ENCODE measurements at places on chromosomes 16 and 17.

DNA sequence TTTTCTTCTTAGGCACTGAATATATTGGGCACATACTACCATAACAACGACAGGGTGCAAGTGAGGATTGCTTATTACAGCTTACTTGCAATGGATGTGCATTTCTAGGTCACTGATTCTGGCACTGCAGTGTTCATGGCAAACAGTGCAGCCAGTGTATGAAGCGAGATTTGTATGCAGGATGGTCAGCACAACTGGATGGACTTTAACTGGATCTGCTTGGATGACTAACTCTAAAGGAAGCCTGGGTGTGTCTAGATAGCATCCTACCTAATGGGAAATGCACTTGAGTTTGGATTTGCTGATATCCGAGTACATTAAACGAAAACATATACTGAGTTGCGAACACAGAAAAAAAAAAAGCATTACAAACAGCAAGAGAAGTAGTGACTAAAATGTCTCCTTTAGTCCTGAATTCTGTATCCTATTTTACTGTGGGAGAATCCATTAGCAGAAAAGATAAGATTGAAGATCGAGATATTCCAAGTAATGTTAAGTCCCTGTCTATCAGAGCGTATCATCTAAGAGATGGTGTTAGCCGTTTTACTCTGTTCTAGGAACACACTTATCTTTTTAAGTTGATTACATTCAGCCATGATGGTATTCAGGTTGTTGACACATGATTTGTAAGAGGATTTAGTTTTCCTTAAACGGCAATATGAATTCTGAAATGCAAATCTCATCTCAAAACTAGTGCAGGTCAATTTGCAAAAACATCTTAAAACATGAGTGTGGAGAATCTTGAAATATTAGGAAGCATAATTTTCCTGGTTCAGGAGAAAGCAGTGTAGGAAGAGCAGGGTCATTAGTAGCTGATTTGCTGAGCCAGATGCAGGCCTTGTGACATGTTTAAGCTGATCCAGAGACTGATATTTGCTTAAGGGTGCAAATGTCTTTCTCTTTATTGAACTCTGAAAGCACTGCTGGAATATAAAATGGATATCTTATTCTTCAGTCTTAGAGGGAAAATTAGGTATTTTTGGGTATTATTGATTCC, 142.6 kb upstream of the CPHXL start:
- no peak for DNase-seq

DNA sequence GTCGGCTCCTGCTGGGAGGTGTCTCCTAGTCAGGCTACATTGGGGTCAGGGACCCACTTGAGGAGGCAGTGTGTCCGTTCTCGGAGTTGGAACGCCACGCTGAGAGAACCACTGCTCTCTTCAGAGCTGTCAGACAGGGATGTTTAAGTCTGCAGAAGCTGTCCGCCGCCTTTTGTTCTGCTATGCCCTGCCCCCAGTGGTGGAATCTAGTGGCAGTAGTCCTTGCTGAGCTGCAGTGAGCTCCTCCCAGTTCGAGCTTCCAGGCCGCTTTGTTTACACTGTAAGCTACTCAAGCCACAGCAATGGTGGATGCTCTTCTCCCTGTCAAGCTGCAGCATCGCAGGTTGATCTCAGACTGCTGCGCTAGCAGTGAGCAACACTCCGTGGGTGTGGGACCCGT, 36.0 kb downstream of the ITFG1 start:
- no peak for DNase-seq

DNA sequence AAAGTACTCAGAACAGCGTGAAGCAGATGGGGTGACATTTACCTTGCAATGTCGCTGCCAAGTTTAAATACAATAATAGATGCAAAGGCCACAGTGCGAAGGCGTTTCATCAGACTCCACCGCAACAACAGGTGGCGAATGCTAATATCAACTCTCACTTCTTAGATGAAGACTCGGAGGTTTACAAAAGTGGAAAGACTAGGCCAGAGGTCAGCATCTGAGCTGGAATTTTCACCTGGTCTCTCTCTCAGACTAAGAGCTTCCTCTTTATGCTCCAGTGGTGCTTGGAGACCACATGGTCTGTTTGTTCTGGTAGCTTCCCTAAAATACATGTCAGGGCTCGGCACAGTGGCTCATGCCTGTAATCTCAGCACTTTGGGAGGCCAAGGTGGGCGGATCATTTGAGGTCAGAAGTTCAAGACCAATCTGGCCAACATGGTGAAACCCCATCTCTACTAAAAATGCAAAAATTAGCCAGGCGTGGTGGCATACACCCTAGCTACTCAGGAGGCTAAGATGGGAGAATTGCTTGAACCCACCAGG, 169.1 kb downstream of the XYLT1 start:
- DNase-seq = no peak

DNA sequence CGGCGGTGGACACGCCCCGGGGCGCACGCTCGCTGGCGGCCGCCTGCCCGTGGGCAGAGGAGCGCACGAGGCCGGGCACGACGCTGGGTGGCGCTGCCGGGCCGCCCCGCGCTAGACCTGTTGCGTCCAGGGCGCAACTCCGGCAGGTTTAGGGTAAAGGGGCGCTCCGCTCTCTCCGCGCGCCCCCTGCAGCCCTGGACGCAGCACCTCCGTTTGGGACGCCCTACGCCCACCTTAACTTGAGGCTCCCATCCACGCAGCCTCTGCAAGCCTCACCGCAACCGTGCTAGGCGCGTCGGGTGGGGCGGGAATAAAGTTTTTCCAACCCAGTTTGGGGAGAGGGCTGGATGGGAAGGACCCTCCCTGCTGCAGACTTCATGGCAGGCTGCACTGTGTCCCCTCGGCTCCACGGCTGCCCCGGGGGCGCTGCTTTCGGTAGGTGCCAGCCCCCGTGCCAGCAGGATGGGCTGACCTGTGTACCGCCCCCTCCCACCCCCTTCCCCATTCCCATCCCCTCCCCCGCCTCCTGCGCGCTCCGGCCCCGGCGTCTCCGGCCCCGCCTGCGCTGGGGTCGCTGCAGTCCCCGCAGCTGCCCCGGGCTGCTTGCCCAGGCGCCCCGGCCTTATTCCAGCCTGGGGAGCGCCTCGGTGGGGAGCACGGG, at the start of gene SYT17:
Gene SYT17, plus strand, starts transcription at position 531 of the 661 bp plus-strand sequence. CDS start 407 bp downstream, outside the sequence.
- DNase-seq = peak; percentile 82

DNA sequence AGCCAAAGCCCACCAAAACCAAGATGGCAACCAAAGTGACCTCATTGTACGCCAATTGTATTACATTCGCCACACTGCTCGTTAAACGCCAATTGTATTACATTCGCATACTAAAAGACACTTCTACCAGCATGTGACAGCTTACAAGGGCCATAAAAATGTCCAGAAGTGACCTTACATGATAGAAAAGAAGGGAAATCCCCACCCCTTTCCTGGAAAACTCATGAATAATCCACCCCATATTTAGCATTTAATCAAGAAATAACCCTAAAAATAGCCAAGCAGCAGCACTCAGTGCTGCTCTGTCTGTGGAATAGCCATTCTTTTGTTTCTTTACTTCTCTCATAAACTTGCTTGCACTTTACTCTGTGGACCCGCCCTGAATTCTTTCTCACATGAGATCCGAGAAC, 25.7 kb downstream of the PSMD7 start:
- no peak for DNase-seq

DNA sequence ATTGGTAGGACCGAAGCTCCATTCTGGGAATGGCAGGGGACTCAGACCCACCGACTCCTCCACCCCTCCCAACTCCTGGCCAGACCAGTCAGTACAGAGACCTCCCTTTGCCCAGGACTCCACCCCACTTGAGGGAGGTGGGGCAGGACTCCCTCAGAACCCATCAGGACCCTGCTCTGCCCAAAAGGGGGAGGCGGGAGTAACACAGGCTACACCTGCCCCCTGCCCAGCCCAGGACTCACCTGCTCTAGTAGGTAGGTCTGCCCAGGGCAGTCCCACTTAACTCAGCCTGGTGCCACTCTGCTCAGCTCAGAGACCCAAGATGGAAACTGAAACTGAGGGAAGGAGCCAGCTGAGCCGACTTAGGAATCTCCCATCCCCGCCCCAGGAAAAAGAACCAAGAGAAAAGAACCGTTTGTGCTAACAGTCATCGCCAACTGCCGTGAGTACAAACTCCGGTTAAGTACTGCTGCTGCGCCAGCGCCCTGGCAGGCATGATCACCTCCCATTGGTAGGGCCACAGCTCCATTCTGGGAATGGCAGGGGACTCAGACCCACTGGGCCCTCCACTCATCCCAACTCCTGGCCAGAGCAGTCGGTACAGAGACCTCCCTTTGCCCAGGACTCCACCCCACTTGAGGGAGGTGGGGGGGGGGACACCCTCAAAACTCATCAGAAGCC, 503 bp downstream of the DHX58 start:
- DNase-seq = no peak

DNA sequence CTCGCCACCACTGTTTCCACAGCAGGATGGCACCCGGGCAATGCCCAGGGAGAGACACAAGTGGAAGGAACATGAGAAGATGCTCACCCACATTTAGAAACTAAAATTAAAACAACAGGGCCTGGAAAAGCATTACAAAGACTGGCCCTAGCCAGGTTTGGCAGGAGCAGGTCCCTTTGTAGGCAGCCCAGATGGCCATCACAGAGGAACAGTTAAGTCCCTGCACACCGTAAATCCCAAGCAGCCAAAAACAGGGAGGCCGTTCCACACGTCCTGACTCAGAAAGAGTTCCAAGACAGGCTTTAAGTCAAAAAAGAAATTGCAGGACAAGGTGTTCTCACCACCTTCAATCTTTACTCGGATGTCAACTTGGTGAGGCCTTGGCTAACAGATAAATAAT, 127.1 kb downstream of the DYNLRB2 start:
- no peak for DNase-seq

GRCh38 chr17:19703106-19703827, 13.1 kb downstream of the SLC47A2 start:
- no peak for DNase-seq

DNA sequence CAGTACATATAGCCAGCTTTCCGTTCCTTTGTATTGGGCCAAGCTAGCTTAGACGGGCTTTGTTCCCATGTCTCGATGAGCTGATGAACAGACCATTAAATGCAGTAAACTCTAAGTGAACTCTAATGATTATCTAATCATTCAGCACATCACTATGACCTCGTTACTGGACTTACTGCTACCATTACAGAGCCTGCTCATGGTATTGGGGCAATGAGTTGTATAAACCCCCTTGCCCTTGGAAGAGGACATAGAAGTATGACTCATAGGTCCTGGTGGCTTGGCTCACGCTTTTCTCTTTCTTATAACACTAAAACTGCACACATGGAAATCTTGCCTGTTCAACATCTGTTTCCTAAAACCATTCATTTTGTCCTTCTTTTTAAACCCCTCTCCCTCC, 93.6 kb upstream of the DYNLRB2 start:
- DNase-seq = no peak
